ENCODE measurements at places on chromosomes 12 and 14. TPM values are rescaled to one million over a fixed set of nuclear protein-coding genes. Genes with fewer than 3 reads are reported as not detected.

The CARMIL3 gene
- total RNA-seq, result not detected

The FITM1 gene
- total RNA-seq, result 0.37 TPM

The RBM25 gene
- 35.2 TPM for total RNA-seq

The CFAP251 gene
- total RNA-seq, result 1.8 TPM

The PRB2 gene
- total RNA-seq, result not detected

The PDE6H gene
- total RNA-seq, result not detected

The ARHGDIB gene
- total RNA-seq, result 2.9 TPM

The CCDC38 gene
- not detected for total RNA-seq
